ENCODE measurements at places on chromosomes 5 and 9.

DNA sequence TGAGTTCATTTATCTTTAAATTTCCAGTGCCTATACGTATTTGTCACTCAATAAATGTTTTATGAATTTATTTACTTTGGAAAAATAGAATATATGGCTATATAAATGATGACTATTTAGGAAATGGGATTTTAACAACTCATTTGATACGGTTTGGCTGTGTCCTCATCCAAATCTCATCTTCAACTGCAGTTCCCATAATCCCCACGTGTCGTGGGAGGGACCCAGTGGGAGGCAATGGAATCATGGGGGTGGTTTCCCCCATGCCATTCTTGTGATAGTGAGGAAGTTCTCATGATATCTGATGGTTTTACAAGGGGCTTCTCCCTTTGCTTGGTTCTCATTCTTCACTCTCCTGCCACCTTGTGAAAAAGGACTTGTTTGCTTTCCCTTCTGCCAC lies 187.6 kb upstream of the EFNA5 start:
- DNase-seq: no peak

DNA sequence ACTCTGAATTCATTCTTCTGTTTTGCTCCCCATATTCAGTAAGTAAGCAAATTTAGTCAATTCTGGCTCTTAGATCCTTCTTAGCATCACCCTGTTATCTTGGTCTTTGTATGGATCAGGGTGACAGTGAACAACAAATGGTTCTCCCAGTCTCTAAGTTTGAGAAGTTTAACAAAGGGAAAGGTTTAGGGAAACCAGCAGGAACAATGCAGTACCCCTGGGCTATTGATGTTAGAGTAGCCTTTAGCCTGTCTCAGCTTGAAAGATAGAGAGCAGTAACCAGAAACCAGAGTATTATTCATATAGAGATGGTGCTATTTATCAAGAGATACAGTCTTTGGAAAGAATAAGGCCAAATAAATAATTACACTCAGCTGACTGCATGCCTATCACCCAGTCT lies 241.8 kb downstream of the CDH12 start:
- DNase-seq: no peak

DNA sequence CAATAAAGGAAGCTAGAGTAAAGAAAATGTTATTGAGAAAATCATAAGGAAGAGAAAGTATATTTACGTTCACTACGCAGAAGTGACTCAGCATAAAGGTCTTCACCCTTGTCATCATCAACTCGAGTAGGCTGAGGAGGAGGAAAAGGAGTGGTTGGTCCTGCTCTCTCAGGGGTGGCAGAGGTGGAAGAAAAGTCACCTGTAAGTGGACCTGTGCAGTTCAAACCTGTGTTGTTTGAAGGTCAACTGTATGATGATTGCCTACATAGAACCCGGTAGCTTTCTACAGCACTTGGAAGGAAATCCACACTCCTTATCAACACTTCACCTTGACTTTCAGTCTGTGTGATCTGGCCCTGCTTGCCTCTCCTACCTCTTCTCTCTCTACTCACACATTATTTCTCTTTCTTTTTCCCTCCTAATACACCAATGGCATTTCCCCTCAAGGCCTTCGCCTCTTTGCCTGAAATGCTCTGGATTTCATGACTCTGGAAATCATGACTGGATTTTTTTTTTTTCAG lies 109.3 kb upstream of the CPEB4 start:
- DNase-seq: no peak

DNA sequence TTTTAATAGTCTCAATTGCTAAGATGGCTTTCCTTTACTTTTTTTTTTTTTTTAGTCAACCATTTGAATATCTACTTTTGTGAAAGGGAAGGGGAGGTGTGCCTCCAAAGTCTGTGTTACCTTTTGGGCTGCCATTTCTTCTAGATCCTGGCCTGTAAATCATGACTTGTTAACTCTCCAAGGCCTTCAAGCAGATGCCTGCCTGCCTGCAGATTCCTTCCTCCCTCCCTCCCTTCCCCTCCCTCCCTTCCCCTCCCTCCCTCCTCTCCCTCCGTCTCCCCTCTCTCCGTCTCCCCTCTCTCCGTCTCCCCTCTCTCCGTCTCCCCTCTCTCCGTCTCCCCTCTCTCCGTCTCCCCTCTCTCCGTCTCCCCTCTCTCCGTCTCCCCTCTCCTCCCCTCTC lies 73.1 kb downstream of the COMMD10 start:
- DNase-seq: no peak

DNA sequence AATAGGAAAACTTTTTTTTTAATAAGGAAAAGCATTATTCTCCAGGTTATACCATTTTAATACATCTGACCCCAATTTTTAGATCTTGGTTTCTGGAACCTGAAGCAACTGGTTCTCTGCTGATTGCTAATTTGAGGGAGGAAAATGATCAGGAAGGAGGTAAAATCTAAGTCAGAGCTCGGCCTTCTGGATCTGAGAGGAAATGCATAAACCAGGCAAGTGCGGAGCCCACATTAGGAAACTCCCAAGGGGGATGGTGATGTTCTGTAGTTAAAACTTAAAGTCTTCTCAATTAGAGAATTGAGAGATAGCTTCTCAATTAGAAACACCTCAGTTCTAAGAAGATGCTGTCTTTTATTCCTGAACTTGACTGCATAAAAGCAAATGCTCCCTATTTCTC lies 113.5 kb downstream of the TSSK1B start:
- no peak for DNase-seq

DNA sequence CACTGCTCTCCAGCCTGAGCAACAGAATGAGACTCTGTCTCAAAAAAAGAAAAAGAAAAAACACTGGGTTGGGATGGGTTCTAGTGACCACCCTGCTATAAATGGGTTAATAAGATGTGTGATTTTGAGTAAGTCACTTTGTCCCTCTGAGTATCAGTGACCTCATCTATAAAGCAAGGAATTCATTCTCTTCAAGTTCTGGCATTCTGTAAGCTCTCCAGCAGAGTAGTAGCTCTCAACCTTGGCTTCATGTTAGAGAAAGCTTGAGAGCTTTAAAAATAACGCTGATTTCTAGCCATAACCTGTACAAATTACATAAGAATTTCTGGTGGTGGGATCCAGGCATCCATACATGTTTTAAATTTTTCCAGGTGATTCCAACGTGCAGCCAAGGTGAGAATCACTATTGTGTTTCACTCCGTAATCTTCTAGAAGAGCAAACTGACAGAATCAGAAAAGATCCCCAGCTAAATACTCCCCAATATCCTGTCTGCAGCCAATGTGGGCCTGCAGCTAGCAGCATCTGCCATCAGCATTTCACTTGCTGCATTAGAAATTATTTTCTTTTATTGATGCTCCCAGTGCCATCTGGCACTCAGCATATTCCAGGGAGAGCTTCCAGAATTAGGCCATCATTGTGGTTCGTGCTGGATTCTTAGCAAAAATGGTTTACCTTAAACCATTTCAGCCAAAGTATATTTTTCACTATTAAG lies 109.4 kb downstream of the FEM1C start:
- no peak for DNase-seq

DNA sequence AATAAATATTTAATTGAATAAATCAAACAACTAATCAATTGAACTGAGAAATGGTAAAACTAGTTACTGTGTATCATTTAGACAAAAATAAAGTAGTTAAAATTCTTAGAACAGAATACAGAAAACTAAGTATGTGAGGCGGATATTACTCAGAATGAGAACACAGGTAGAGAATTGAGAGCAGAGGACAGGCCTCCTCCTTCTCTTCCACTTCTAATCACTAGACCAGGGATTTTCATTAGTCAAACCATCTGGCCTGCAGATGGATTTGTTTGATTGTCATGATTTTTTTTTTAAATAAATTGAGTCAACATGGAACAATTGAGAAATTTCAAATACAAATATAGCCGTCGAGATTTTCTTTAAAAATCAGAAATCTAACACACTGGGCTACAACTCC lies 198.6 kb upstream of the HMHB1 start:
- DNase-seq: no peak

GRCh38 chr9:119044806-119045205 lies 324.4 kb downstream of the BRINP1 start:
- peak; percentile 3 for DNase-seq

DNA sequence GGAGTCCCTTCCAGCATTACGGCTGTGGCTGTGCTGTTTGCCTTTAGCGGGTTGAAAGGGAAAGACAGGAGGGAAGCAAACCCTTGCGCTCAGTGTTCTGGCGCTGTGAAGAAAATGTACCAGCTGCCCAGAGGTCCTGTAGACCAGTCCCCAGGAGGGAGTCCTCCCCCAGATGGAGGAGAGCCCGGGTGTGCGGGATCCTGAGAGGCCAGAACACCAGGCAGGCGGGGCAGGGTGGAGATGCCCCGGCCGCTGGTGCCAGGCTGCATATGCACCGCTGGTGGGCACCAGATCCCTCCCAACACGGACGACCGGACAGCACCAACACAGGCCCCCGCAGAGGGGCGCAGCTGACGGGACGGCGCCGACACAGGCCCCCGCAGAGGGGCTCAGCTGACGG lies 37.2 kb upstream of the SLC9A3 start:
- DNase-seq: no peak

DNA sequence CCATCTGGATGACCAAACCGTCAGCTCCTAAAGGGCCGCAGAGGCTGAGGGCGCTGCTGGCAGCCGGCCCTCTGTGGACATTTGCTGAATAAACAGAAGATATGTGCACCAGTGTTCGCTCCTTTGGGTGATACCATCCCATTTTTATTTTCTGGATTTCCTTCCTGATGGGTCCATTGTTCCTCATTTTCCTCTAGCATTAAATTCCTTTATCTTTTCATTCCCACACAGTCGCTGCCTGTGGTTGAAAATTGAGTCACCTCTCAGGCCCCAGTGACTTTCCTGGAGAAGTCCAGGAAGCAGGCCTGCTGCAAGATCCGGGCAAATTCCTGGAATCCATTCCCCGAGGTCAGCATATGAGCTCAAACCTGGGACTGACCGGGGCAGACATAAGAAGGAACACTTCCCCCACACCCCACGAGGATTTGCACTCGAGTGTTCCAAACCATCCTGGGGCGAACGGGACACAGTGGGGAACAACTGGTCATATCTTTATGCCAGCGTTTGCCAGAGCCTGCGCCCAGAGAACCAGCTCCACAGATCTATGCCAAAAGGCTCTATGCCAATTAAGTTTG lies 86.7 kb upstream of the PCA3 start:
- no peak for DNase-seq

DNA sequence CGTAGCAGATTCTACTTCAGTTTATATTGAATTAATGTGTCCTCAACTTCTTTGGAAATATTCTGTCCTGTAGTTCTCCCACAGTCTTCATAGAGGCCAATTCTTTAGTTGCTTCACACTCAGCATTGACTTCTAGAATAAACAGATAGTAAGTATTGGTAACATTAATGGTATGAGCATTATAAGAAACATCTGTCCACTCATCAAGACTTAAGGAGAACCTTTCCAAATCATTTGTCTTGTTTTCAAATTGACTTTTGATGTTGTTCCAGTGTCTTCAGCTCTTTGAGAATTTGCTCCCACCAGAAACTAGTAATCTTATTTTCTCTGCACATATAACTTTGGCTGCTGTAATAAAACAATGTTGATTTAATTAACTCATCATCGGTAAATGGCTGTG lies 18.3 kb downstream of the RANBP17 start:
- no peak for DNase-seq

- DNase-seq: no peak
Observed at GRCh38 chr5:147375151-147375550, 134.7 kb downstream of the DPYSL3 start.

- DNase-seq: no peak
Observed at GRCh38 chr9:116191576-116192415, 38.2 kb downstream of the PAPPA start.

- DNase-seq: no peak
Observed at GRCh38 chr5:34869256-34869655, 30.3 kb downstream of the TTC23L start.

GRCh38 chr9:69945671-69946141 lies 97.9 kb upstream of the MAMDC2 start:
- peak; percentile 77 for DNase-seq

DNA sequence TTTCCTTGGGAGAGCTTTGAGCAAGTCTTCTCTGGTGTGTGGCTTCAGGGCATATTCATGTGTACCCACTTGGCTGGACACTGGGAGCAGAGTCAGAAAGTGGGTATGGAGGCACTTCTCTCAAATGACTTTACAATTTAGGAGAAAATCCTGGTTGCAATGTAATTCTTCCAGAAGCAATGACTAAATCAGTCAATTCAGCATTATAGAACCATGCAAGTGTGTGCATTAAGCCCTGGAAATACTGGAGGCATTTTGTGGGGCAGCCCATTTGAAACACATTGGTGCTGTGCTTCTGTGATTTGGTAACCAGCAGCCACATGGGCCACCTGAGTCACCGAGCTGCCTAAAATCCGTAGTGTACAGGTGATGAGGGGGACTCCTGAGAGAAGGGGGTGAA lies 94.6 kb upstream of the TAS2R1 start:
- DNase-seq: no peak

GRCh38 chr5:151461312-151461711 lies 13.9 kb downstream of the SLC36A1 start:
- no peak for DNase-seq

DNA sequence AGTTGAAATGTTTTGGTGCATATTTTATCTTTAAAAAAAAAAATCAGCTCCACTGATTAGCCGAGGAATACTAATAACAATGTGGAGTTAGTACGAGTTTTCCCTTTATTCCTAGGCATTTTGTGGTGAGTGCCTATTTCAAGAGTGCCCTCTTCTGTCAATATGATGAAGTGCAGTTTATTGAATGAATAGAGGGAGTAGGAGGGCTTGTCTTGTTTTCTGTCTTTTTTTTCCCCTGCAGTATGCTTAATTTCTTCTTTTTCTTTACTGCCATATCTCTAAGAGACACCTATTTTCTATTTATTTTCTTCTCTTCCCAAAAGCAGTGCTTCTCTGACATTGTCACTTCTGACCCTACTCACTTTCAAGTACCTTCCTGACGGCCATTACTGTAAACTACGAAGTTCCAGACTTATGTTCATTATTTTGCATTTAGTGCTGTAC lies 169.6 kb upstream of the PITX1 start:
- DNase-seq: no peak

DNA sequence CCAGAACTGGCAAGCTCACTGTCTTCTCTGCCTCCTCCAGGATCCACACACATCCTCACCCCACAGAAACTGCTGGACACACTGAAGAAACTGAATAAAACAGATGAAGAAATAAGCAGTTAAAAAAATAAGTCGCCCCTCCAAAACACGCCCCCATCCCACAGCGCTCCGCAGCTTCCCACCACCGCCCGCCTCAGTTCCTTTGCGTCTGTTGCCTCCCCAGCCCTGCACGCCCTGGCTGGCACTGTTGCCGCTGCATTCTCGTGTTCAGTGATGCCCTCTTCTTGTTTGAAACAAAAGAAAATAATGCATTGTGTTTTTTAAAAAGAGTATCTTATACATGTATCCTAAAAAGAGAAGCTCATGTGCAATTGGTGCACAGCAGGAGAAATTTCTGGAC lies 16.1 kb upstream of the CFAP157 start:
- no peak for DNase-seq
